Stimulated activated CD4-positive, alpha-beta T cell treated with anti-CD3 and anti-CD28 coated beads, Interleukin-15, amount 100 ng/mL, for 1 hour (primary cell): ENCODE measurements at places on chromosomes 11 and 22.

GRCh38 chr22:25564320-25564978 lies at the start of gene GRK3:
GRK3 (plus strand) TSS chr22:25564675; CDS start chr22:25565041, 366 bp downstream.
- DNase-seq: peak; percentile 48

DNA sequence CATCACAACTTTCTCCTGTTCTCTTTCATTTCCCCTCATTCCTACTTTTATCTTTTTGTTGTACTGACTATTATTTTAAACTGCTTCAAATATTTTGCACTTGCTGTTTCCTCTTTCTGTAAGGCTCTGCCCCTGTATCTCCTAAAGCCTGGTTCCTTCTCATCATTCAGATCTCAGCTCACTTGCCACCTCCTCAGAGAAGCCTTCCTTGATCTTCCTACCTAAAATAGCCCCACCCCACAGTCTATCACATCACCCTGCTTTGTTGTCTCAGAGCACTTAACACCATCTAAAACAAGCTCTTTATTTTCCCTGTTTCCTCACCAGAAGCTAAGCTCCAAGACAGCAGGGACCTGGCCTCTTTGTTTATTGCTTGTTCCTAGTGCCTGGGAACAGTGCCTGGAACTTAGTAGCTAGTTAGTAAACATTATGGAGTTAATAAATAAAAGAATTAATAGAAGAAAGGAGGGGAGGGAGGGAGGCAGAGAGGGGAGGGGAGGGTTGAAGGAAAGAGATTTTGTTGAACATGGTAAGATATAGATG lies 2.5 kb upstream of the STK33 start:
- no peak for DNase-seq

DNA sequence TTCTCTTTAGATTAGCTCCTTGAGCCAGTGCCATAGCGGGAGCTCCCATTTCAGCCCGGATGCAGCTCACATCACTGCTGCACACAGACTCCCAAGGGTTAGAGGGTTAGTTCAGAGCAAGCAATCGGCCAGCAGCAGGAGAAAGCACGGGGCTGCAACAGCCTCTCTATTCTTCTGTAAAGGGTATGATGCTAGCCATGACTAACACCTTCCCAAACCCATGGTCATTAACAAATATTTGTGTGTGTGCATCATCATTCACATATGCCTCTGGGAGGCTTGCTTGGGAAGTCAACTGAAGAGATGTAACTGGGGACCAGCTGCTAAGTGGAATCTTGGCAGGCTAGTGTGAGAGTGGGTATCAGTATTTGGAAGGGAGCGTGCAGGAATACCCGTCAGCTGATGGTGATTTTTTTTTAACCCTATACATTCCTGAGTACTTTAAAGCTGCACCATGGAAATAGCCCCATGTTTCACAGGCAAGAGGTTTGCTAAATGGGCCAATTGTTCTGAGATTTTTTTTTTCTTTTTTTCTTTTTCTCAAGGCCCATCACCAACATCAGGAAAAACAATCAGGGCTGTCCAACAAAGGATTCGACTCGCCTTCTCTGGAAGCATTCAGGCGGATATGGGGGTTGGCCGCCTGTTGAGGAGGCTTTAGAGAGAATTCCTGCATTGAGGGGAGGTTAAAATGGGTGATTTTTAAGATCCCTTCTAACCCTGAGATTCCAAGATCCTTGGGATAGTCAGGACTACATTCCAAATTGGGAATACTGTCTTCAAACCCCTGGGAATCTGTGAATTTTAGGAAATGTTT lies 33.2 kb upstream of the CCDC89 start:
- no peak for DNase-seq

DNA sequence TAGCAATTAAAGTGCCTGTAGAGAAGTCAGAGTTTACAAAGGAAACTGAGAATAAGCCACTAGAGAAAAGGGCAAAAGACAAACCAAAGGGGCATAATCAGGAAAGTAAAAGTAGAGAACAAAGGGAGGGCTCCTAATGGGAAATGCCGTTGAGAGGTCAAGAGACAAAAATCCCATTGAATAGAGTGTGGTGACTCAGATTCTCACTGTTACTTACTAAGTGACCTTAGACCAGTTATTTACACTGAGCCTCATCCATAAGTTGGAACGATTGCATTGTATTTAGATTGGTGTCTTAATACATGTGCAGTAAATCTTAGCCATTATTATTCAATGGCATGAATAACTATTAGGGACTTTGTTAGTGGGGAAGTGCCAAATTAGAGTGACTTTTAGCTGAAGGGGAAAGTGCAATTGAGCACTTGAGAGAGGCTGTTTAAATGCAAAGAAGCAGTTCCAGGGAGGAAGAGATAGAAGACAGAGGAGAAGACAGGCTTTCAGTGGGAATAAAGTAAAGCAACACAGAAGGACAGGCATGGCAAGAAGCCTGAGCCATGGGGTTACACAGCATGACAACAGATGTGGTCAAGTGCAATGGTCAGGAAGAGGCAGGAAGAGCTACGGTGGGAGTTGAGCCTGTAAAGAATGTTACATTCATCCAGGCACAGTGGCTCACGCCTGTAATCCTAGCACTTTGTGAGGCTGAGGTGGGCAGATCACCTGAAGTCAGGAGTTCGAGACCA lies 82.6 kb downstream of the UBASH3B start:
- DNase-seq: no peak

GRCh38 chr11:120859552-120860295 lies 164.2 kb upstream of the TBCEL start:
- no peak for DNase-seq

DNA sequence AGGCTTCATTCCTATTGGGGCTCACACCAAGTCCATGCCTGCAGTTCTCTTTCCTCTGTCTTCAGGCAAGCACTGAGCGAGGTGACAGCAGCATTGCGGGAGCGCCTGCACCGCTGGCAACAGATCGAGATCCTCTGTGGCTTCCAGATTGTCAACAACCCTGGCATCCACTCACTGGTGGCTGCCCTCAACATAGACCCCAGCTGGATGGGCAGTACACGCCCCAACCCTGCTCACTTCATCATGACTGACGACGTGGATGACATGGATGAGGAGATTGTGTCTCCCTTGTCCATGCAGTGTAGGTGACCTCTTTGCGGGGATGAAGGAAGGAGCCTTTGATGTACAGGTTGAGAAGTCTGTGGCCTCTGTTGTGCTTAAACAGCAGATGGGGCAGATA lies 11.4 kb upstream of the RRM1 start:
- DNase-seq: no peak

- no peak for DNase-seq
These were observed 3.3 kb downstream of the GRIA4 start for GRCh38 chr11:105613183-105613582.

- DNase-seq: no peak
These were observed 3.2 kb upstream of the TBX1 start for GRCh38 chr22:19757140-19757984.

- no peak for DNase-seq
These were observed 70.5 kb downstream of the DKK3 start for GRCh38 chr11:11937957-11938356.

DNA sequence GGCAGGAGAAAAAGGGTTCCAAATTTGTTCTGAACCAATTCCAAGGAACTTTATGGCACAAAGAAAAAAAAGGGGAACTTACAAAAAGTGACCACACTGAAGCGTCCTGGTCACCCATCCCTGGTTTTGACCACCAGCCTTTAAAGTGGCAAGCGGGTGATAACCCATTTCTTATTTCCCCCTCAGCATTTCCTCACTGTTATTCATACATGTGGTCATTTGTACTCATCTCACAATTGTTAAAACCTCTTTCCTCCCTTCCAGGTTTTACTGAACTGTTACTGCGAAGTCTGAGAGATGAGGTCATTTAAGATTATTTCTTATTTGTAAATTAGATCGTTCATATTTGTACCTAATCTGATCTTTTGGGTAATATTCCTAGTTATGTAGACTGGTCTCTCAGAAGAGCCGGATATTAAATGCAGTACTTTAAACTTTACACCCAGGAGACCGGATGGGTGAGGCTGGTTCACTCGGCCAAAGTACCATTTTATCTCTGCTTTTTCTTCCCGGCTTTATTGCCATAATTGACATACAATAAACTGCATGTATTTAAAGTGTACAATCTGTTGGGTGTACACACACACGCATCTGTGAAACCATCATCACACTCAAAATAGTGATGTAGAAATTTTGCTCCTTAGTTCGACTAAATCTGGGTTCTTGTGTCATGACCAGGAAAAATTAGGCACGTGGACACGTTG lies 47.0 kb downstream of the CDPF1 start:
- DNase-seq: no peak

GRCh38 chr22:49925525-49926128 lies 7.2 kb downstream of the CRELD2 start:
- peak; percentile 49 for DNase-seq

DNA sequence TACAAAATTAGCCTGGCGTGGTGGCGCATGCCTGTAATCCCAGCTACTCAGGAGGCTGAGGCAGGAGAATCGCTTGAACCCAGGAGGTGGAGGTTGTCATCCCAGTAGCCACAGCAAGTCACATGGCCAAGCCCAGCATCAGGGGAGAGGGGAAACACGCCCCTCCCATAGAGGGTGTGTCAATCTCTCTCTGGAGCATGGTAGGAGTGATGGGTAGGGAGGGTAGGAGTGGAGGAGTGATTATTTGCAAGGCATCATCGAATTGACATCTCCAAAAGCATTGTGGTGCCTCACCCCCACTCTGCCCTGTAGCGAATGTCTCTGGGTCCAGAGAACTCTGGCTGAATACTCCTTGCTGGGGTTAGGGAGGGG lies 6.1 kb upstream of the SSTR3 start:
- no peak for DNase-seq

DNA sequence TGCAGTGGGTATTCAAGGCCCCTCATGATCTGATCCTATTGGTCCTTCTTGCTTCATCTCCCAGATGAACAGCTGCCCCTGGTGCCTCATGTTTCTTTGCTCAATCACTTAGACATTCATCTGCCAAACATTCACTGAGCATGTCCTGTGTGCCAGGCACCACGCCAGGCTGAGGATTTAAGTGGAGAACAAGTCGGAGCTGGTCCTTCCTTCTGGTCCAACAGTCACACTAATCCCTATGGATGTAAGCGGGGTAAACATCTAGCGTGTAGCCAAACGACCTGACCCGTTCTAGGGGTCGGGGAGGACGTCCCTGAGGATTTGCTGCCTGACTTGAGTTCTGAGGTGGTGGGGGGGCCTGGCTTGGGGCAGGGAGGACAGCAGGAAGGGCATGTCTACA lies 21.9 kb downstream of the ZMAT5 start:
- DNase-seq: no peak

DNA sequence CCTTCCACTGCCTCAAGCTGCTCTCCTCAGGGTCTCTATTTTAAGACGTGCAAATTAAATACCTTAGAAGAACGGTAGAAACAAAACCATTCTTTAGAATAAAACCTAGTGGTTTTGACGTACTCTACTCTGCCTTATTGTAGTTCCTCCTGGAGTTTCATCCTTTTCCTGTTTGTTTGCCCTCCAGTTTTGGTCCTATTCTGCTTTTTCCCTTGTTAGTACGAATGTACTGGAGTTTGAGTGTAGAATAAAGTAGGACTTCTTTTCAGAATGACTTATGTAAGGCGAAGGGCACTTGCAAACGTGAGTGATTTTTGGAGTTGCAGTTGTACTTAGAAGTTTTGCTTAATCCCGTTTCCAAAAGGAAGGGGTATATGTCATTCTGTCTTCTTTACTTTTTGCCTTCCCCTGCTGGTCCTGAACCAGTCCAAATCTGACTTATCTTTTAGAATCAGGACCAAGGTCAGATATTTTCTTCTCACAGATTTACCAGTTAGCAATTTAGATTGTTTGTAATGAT lies 1.4 kb downstream of the SIK2 start:
- DNase-seq: no peak

- no peak for DNase-seq
These were observed 16.4 kb downstream of the PRR5 start for GRCh38 chr22:44718418-44718817.

DNA sequence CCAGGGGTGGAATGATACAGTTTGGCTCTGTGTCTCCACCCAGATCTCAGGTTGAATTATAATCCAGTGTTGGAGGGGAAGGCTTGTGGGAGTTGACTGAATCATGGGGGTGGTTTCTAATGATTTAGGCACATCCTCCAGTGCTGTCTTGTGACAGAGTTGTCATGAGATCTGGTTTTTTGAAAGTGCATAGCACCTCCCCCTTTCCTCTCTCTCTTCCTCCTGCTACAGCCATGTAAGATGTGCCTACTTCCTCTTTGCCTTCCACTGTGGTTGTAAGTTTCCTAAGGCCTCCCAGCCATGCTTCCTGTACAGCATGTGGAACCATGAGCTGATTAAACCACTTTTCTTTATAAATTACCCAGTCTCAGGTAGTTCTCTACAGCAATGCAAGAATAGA lies 45.1 kb downstream of the THAP12 start:
- DNase-seq: no peak

DNA sequence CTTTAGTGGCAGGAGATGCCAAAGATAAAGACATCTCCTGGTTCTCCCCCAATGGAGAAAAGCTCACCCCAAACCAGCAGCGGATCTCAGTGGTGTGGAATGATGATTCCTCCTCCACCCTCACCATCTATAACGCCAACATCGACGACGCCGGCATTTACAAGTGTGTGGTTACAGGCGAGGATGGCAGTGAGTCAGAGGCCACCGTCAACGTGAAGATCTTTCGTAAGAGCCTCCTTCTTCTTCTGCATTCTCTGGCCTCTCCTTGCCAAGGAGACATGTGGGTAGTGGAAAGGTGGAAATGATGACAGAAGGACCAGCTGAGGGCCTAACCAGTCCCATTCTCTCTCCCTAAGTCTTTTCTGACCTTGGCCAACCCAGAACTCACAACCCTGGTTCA lies 110.1 kb upstream of the TTC12 start:
- DNase-seq: no peak

DNA sequence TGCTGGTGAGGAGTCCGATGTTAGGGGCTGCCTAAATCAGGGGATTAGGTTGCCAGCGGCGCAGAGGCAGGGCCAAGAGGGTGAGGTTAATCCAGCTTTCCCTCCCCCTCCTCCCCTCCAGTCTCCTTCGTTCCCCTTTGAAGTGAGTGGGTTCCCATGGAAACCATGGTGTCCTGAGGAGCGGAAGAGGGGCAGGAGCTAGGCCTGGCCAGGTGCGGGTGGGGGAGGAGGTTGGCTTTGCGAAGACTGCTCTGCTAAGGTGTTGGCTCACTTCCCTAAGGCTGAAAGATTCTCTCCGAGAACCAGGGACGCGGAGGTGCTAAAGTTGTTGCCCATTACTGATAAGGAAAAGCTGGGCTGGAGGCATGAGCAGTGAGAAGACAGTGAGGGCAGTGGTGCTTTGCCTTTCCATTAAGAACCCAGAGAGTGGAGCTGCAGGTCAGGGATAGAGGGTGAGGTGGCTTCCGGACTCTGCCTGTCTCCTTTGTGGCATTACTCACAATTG lies 124.6 kb downstream of the FEZ1 start:
- DNase-seq: no peak

DNA sequence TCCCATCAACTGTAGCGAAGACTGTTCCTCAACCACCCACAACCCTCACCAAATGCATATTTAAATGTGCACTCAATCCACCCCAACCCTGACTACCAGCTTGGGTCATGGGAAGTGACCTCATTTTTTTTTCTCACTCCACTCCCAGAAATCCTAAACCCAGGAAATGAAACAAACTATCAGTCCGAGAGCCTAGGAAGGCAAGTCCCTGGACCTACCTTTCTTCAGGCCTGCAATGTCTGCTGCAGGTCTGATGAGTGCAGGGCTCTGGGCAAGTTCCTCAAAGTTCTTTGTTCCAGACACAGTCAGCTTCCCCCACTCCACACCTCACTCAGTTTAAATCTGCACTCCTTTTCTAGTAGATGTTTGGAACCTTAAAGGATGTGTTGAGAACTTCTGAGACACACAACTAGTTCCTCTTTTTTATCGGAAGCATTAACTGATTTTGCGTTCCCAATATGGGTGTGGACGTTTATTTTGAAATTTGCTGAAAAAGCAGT lies at the start of gene MS4A4E:
Gene MS4A4E (minus strand): TSS at position 398 of the 500 bp plus-strand sequence. CDS start 13,082 bp downstream, outside the sequence.
- DNase-seq: no peak

- DNase-seq: no peak
These were observed 41.8 kb upstream of the AMPD3 start for GRCh38 chr11:10413268-10413667.

- peak; percentile 86 for DNase-seq
These were observed 2.6 kb upstream of the BCL9L start for GRCh38 chr11:118928101-118928869.
